ENCODE measurements at places on chromosomes 7 and 10.

- no peak for DNase-seq
Observed at GRCh38 chr7:116219834-116220233, 9.5 kb downstream of the TES start.

- DNase-seq: no peak
Observed at GRCh38 chr10:59839576-59839975, 66.8 kb downstream of the CCDC6 start.

GRCh38 chr10:31090894-31091607 is 59.4 kb upstream of the ZNF438 start:
- no peak for DNase-seq

- no peak for DNase-seq
Observed at GRCh38 chr7:41869596-41869995, 166.7 kb upstream of the INHBA start.

DNA sequence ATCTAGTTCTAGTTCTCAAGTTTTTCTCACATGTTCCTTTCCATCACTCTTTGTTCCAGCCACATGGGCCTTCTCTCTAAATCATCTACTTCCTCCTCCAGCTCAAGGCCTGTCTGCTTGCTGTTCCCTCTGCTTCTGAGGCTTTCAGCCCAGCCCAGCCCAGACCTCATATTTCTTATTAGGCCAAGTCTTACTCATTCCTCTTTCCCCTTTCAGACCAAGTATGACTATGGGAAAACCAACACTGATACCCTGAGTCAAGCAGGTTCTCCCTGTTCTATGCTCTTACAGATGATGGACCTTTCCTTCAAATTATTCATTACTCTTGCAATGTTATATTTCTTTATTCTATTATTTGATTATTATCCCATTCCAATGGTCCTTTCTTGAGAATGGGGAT is 80.3 kb upstream of the SEM1 start:
- DNase-seq: no peak

DNA sequence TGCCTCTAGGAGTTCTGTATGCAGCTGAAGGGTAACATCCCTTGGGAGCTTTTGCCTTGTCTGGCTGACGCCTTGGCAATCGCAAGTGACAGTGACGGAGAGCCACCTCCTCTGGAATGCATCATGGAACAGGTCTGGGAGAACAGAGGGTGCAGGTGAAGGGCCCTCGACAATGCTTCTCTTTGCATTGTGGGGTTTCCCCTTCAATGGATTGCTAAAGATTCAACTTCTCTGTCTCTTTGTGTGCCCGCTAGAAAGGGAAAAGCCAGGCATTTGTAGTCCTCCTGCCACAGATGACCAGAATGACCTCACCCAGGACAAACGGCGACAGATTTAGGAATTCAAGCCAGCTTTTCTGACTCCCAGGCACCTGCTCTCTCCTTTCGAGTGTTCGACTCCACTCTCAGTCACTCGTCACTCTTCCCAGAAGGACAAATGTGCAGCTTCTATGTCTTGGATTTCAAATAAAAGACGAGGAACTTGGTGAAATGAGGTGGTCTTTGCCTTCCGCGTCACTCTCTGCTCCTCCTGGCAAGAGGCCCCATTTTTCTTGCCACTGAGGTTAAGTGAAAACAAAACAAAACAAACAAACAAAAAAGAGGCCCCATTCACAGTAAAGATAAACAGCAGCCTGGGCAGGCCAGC is 26.1 kb downstream of the IL2RA start:
- DNase-seq: no peak

DNA sequence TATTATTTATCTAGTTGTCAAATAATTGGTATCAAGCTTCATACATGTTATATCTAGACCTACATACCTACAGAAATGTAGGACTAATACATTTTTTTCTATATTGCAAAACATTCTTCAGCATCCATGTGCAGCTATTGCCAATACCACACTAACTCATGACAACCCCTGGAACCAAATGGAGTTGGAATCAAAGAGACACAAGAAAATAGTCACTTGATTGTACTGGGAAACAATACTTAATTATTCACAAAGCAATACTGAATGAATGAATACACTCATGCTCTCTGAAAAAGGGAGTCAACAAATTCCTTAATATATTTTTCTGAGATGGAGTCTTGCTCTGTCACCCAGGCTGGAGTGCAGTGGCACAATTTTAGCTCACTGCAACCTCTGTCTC is 10.4 kb upstream of the CFAP43 start:
- no peak for DNase-seq

DNA sequence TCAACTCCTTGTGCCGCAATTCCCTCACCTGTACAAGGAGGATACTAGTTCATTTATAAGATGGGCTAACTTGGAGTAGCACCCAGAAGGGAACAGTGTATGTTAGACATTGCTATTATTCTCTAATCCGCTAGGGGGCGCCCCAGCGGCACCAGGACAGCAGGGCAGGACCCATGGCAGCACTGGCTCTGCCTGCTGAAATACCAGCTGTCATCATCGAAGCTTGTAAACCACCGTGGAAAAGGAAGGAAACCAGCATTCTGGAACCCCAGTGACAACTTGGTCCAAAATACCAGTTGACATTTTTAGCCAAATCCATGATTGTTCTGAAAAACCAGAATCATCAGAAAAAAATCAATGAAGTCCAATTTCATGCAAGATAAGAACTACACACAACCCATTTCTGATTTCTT is 134.4 kb downstream of the ITGA8 start:
- peak; percentile 12 for DNase-seq

DNA sequence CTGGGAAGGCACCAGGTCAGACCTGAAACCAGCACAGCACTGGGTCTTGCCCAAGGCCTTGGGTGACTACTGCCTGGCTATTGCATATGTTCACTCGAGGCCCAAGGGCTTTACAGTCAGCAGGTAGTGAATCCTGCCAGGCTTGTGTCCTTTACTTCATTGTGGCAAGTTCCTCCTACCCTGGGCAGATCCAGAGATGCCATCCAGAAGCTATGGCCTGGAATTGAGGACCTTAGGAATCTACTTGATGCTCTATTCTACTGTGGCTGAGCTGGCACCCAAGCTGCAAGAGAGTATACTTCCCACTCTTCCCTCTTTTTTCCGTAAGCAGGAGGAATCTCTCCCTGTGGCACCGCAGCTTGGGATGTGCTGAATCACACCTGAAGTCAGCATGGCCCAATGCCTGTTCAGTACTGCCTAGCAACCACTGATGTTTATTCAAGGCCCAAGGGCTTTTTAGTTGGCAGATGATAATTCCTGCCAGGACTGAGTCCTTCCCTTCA is 246.7 kb upstream of the CTBP2 start:
- DNase-seq: no peak

- DNase-seq: no peak
Observed at GRCh38 chr10:127424594-127425264, 124.4 kb upstream of the NPS start.

- DNase-seq: no peak
Observed at GRCh38 chr10:16510843-16511242, 10.8 kb downstream of the C1QL3 start.

DNA sequence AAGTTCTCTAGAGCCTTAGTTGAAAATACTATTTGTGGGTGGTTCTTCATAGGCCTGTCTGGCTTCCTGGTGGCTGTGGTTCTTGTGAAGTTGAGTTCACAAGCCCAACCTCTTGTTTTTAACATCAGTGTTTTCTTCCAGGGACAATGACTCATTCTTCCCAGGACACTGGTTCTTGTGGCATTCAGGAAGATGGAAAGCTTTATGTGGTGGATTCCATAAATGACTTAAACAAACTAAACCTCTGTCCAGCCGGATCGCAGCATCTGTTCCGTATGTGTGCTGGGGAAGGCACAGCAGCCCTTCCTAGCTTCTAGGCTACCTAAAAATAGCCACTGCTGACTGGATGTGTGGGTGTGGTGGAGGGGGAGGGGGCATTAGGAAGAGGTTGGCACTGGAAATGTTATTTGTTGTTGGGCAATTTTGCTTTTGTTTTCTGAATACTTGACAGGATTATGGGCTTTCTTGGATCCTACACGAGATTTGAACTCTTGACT is 3.9 kb downstream of the LSMEM1 start:
- no peak for DNase-seq

DNA sequence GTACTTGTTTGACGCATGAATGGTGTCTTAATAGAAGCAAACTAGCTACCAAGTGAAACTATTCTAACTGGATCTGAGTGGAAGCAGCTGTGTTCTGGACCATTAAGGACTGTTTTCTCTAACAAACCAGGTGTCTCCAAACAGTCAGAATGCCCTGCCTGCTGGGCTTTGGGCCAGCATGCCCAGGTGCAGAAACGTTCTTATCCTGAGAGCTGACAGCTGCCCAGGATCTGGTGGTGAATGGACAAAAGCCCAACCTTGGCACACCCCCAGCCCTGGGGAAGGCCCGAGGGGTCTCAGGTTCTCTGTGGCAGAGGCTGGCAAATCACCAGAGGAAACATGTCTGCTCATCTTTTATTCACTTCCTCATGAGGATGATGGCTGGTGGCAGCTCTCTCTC is 48.2 kb upstream of the LAMB4 start:
- no peak for DNase-seq

GRCh38 chr7:113824117-113824823 is 94.5 kb downstream of the PPP1R3A start:
- no peak for DNase-seq

DNA sequence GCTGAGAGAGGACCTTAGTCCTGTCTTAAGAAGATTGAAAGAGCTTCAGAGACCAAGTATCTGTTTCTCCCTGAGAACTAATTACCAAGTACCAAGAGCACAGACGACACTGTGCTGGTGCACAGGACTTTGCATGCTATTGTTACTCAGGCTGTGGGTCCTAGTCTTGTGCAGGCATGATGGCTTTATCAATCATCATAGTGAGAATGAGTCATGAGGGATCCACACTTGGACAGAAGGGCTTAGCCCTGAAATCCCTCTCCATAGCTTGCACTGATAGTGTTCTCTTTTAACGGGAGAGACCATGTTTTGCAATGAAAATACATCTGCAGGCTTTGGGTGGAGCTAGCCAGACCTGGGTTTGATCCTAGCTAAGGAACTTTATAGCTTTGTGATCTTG is 93.3 kb downstream of the SORCS3 start:
- no peak for DNase-seq

DNA sequence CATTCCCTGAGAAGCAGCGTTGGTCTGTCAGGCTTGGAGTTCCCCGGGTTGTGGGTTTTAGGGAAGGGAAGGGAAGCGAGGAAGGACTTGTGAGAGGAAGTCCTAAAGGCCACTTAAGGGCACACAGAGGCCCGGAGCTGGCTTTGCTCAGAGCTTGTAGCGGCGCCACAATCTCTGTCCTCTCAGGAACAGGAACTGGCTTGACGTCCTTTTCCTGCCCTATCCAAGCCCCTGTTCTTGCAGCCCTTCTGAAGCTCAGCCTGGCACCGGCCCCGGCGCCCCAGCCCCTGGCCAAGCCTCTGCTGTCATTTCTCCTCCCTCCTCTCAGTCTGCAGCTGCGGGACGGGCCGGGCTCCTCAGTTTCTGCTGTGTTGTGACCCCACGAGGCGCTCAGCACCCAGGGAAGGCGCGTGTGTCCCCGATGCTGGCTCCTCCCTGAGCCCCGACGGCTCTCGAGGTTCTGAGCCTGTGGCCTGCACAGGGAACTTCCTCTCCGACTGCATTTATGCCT is at the start of gene GIMAP8:
Gene GIMAP8, plus strand, starts transcription at position 140 of the 511 bp plus-strand sequence. CDS start 16,069 bp downstream, outside the sequence.
- DNase-seq: peak; percentile 35

- no peak for DNase-seq
Observed at GRCh38 chr7:46072722-46073121, 151.7 kb upstream of the IGFBP3 start.

- DNase-seq: no peak
Observed at GRCh38 chr10:67331121-67331910, 364.7 kb downstream of the CTNNA3 start.

DNA sequence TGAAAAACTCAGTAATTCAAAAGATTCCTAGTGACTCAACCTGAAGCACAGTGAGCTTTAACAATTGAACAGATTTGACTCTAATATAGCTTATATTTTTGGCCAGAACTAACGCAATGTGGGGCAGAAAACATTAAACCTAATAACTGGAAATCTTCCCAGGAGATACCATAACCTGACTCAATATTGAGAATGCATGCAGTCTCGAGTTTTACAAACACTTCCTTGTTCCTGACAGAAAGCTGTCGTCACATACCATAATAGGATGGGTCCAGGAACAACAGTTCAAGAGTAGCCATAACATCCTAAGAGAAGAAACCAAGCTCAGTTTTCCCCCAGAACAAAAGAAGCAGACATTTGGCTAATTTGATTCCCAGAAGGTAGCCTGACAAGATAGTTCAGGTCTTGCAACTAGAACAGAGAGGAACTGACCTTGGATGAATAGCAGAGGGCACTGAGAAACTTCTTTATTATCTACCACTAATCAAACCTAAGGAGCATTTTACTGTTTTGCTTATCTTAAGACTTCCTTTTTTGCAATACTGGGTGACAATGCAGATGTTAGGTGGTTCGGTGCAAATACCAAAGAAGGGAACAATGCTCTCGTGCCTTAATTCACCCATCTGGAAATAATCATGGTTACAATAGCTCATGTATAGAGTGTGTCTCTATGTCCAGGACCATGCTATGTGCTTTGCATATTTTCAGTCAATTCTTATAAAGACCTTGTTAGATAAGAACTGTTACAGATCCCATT is 38.6 kb upstream of the ACSL5 start:
- no peak for DNase-seq

DNA sequence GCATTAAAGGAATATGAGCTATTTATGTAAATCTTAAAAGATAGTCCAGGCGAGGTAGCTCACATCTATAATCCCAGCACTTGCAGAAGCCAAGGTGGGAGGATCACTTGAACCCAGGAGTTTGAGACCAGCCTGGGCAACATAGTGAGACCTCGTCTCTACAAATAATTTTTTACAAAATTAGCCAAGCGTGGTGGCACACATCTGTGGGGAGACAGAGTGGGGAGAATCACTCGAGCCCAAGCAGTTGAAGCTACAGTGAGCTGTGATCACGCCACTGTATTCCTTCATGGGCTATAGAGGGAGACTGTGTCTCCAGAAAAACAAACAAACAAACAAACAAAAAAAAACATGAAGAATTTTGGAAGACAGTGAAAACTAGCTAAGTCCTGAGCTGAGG is 28.4 kb downstream of the HERC4 start:
- no peak for DNase-seq

GRCh38 chr10:12709000-12709401 is 292.5 kb downstream of the CCDC3 start:
- DNase-seq: no peak

- no peak for DNase-seq
Observed at GRCh38 chr7:118949031-118949430, 724.5 kb downstream of the ANKRD7 start.

GRCh38 chr10:17101910-17102266 is 27.7 kb downstream of the CUBN start:
- no peak for DNase-seq

DNA sequence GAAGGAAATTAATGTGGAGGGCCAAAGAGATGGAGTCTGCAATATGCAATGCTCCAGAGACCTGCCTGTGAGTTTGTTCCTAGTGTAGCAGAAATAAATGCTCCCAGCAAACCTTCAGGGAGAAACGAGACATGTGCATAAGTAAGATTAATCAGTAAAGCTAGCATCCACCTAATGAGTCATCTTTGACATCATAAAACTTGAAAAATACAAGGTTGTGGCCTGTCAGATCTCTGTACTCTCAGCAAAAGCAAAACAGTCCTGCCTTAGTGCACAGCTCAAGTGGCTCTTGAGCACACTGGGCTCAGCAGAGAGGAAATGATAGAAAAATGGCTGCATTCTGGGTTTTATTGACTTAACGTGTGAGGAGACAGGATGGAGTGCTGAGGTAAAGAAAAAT is 32.5 kb upstream of the ERCC6 start:
- no peak for DNase-seq

- peak; percentile 21 for DNase-seq
Observed at GRCh38 chr7:151117565-151117964, 31.3 kb downstream of the AGAP3 start.
